ENCODE measurements at places on chromosomes 4 and X. TPM values are rescaled to one million over a fixed set of nuclear protein-coding genes. Genes with fewer than 3 reads are reported as not detected.

Gene BMP3
- 0.04 TPM for total RNA-seq

Gene SAT1
- 75.1 TPM for total RNA-seq

Gene USP51
- total RNA-seq: 1.2 TPM

Gene RAB39B
- 8.1 TPM for total RNA-seq

Gene LSM6
- 57.4 TPM for total RNA-seq

Gene ZXDB
- 11.8 TPM for total RNA-seq

Gene TCP11X2
- not detected for total RNA-seq

GRCh38 chr4:127149086-127149485, 483.7 kb upstream of the INTU start:
- H3K4me3 ChIP-seq: no peak overlapping the region
- H3K4me1 ChIP-seq: no peaks in the 10 kb centered on the region
- no peak overlapping the region for H3K27ac ChIP-seq
- H3K27me3 ChIP-seq: no peaks in the 10 kb centered on the region

- no peak overlapping the region for H3K27ac ChIP-seq
- H3K36me3 ChIP-seq: no peaks in the 10 kb centered on the region
- H3K4me3 ChIP-seq: no peak overlapping the region
- no peaks in the 10 kb centered on the region for H3K27me3 ChIP-seq
- no peaks in the 10 kb centered on the region for H3K4me1 ChIP-seq
Measured at GRCh38 chr4:22220965-22221364, 272.4 kb upstream of the KCNIP4 start.

- DNase-seq: no peak
- H3K27ac ChIP-seq: no peak overlapping the region
- peaks cover 67% of the 10 kb centered on the region for H3K36me3 ChIP-seq
- H3K4me3 ChIP-seq: no peak overlapping the region
- H3K27me3 ChIP-seq: no peaks in the 10 kb centered on the region
- no peaks in the 10 kb centered on the region for H3K4me1 ChIP-seq
Measured at GRCh38 chr4:150722908-150723362, 141.0 kb downstream of the MAB21L2 start.

- DNase-seq: no peak
- peaks cover 20% of the 10 kb centered on the region for H3K36me3 ChIP-seq
- no peak overlapping the region for H3K4me3 ChIP-seq
- H3K4me1 ChIP-seq: peaks cover 22% of the 10 kb centered on the region
- H3K27ac ChIP-seq: no peak overlapping the region
Measured at GRCh38 chrX:155259752-155260151, 4.5 kb downstream of the RAB39B start.

GRCh38 chr4:110485452-110485851, 9.5 kb downstream of the ENPEP start:
- H3K4me1 ChIP-seq: peaks cover 13% of the 10 kb centered on the region
- no peaks in the 10 kb centered on the region for H3K36me3 ChIP-seq
- DNase-seq: no peak
- H3K27me3 ChIP-seq: peaks cover 22% of the 10 kb centered on the region

GRCh38 chr4:101171747-101172146, 175.6 kb downstream of the PPP3CA start:
- no peak overlapping the region for H3K4me3 ChIP-seq
- no peak for DNase-seq
- H3K36me3 ChIP-seq: no peaks in the 10 kb centered on the region
- peaks cover 38% of the 10 kb centered on the region for H3K4me1 ChIP-seq

GRCh38 chr4:56311299-56311975, 75.9 kb downstream of the AASDH start:
- H3K27me3 ChIP-seq: no peaks in the 10 kb centered on the region
- no peak for DNase-seq
- H3K36me3 ChIP-seq: no peaks in the 10 kb centered on the region
- H3K27ac ChIP-seq: no peak overlapping the region

GRCh38 chrX:74779175-74779574, 146.1 kb downstream of the NEXMIF start:
- H3K27me3 ChIP-seq: no peaks in the 10 kb centered on the region
- no peak overlapping the region for H3K4me3 ChIP-seq
- H3K27ac ChIP-seq: no peak overlapping the region
- no peak for DNase-seq

DNA sequence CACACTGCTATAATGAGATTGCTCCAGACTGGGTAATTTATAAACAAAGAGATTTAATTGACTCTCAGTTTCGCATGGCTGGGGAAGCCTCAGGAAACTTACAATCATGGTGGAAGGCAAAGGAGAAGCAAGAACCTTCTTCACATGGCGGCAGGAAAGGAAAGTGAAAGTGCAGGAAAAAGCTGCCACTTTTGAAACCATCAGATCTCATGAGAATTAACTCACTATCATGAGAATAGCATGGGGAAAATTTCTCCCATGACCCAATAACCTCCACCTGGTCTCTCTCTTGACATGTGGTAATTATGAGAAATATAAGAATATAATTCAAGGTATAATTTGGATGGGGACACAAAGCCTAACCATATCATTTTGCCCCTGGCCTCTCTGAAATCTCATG, 884.2 kb downstream of the GLUD2 start:
- no peaks in the 10 kb centered on the region for H3K27me3 ChIP-seq
- no peaks in the 10 kb centered on the region for H3K36me3 ChIP-seq
- H3K4me1 ChIP-seq: no peaks in the 10 kb centered on the region

DNA sequence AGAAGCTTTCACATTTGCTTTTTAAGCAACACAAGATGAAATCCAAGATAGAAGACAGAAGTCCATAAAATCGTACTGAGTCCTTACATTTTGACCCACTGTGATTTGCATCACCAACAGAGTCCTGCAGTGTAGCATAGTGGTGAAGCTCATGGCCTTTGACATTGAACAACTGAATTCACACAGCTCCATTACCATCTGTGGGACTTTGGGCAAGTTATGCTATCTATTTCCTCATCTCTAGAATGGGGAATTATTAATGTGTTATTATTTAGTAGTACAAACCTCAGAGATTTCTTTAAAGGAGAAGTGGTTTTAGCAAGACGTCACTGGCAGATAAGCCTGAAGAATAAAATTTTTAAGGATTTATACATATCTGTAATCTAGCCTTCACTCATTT, 10.7 kb downstream of the GPRIN3 start:
- no peak for DNase-seq
- no peak overlapping the region for H3K4me3 ChIP-seq
- H3K4me1 ChIP-seq: peaks cover 50% of the 10 kb centered on the region
- peaks cover 7% of the 10 kb centered on the region for H3K27me3 ChIP-seq
- no peaks in the 10 kb centered on the region for H3K36me3 ChIP-seq

DNA sequence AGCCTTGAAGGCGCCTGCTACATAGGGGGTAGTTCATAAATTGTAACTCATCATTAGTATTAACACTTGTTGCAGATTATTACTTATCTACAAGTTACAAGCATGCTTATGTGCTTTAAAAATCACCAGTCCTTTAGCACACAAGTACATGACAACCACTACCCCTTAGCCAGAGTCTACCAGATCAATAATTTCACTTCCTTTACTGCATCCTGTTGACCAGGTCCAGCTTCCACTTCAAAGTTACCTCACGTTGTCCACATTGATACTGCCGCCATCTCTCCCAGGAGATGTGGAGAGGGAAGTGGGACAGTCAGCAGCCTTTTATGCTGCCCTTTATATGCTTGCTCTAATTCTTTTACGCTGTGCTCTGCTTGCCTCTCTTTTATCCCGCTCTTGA, 231.3 kb upstream of the CXXC4 start:
- H3K27me3 ChIP-seq: no peaks in the 10 kb centered on the region
- no peak for DNase-seq
- H3K36me3 ChIP-seq: no peaks in the 10 kb centered on the region
- no peaks in the 10 kb centered on the region for H3K4me1 ChIP-seq
